CD4-positive, CD25-positive, alpha-beta regulatory T cell (primary cell): ENCODE measurements at places on chromosomes 5 and 9.

DNA sequence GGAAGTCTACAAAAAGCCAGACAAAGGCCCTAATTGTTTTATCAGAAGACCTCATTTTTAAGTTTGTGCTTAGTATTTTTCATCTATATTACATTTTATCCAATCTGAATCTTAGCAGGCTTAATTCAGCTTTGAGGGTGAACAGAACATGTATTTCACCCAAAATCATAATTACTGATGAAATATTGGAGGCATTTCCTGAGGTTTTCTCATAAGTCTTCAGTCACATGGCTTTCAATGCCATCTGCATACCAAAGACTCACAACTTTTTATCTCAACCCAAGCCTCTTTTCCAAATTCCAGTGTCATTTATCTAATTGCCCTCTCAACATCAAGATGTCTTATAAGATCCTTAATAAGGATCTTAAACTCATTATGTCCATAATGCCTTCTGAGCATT lies 150.8 kb downstream of the TTC39B start:
- DNase-seq, result no peak

GRCh38 chr9:136544964-136545691 lies 720 bp downstream of the NOTCH1 start:
- DNase-seq, result peak; percentile 66

DNA sequence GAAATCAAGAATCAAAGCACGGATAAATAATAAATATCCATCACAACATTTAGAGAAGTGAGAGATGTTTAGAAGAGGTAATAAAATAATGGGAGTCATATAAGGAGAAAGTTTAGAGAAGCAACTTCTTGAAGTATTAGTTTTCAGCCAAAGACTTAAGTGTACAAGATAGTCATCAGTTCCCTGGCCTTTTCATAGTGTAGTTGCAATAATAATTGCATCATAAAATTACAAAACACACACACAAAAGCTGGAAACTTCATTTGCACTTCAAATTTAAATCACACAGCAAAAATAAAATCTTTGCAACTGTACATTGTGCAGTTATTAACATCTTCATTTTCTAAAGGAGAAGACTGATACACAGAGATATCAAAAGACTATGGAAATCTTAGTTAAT lies 319.1 kb upstream of the RGMB start:
- DNase-seq, result no peak

GRCh38 chr5:180376511-180376910 lies 23.4 kb upstream of the GFPT2 start:
- DNase-seq, result no peak

DNA sequence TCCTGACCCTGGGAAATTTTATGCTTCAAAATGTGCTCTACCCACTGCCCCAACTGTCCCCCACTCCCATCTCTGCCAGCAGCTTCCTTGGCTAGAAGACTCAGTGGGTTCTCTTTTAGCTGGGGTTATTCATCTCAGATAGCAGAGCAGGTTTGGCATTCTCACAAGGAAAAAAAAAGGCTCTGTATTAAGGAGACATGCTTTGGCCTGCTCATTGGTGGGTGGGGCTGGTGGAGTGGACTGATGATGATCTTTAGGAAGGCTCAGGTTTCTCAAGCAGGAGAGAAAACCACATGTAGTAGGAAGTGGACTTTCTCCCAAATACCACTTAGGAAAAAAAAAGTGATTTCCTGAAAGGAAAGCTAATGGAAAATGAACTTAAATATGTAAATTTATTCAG lies 279.2 kb upstream of the ZNF462 start:
- no peak for DNase-seq

DNA sequence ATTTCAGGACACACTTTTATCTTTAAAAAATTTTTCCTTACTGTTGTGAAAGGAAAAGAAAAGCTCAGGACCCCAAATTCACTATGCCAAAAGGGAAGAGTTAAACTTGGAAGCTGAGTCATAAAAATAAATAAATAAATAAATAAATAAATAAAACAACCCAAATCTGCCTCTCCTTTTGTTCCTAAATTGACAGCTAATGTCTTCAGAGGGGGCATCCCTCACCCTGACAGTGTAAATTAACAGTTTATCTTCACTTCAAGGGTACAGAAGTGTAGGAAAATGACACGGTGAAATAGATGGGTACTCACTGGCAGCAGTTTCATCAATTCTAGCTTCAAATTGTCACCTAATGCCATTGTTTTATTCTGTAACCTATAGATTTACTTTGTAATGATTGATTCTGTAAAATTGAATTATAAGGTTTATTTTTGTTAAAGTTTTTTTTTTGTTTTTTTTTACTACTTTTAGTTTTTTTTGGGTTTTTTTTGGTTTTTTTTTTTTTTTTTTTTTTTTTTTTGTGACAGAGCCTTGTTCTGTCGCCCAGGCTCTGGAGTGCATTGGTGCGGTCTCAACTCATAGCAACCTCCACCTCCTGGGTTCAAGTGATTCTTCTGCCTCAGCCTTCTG lies 18.5 kb upstream of the ANXA1 start:
- no peak for DNase-seq

- peak; percentile 20 for DNase-seq
These were observed 791 bp downstream of the SLC2A8 start for GRCh38 chr9:127397646-127398274.

DNA sequence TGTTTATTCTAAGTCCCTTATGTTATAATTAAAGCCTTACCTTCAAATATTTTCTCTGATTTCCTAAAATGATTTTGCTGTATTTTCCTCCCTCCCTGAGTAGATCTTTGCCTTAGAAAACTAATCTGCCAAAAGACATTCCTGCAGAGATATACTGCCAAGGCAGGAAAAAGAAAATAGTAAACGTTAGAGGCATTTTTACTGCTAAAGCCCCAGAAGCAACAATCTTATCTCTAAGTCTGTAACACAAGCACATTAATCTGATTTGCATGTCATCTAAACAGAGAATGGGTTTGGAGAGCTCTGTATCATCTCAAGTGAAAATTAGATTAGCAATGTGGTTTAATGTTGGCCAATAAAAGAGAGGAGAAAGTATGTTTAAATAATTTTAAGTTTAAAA lies 847.7 kb downstream of the MAT2B start:
- DNase-seq, result no peak

GRCh38 chr5:174118823-174119467 lies 73.4 kb downstream of the NSG2 start:
- DNase-seq, result no peak

GRCh38 chr5:612498-613424 lies 621 bp downstream of the CEP72 start:
- no peak for DNase-seq

GRCh38 chr5:111251921-111252320 lies 27.7 kb downstream of the CAMK4 start:
- no peak for DNase-seq

DNA sequence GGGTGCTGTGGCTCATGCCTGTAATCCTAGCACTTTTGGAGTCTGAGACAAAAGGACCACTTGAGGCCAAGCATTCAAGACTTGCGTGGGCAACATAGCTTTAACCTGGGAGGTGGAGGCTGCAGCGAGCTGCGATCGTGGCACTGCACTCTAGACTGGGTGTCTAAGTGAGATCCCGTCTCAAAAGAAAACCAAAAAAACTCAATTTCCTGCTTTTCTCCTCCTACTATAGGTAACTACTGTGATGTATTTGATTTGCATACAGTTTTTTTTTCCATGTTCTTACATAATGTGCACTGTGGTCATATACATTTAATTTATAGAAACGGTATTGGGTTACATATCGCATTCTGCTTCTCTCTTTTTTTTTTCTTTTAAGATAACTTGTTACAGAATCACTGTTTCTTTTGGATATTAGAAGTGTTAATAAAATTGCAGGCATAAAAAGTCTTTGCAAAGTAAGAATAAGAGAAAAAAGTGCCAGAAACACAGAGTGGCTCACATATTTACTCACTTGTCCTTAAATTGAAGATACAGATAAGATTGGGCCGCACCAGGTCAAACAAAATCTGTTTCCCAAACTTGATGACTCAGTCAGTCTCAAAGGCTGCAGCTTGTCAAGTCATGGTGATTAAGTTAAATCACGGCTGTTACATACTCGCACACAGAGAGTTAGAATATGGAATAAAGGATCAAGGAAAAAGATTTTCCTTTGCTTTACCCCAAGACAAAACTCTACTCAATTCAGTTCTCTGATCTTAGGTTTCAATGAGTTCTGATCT lies 2.0 kb upstream of the PTGR1 start:
- DNase-seq, result no peak

DNA sequence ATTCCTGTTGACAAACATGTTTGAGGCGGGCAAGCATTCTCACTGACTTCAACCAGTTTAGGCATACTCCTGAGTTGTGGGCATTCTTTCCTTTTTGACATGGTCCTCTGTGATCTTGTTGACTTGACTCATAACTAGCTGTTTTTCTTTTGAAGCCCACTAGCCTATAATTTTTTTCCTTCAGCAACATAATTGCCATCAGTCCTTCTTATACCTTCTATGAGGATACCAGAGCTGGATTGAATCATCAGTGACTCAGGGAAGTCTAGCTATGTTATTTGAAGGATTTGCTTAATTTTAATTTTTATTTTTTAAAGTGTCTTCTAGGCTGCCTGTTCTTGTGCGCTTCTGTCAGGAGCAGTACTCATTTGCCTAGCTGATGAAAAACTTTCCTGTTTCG lies 259.5 kb downstream of the NR3C1 start:
- no peak for DNase-seq
